Nephron progenitor cell (in vitro differentiated cells): ENCODE measurements at places on chromosomes 7 and 10.

DNA sequence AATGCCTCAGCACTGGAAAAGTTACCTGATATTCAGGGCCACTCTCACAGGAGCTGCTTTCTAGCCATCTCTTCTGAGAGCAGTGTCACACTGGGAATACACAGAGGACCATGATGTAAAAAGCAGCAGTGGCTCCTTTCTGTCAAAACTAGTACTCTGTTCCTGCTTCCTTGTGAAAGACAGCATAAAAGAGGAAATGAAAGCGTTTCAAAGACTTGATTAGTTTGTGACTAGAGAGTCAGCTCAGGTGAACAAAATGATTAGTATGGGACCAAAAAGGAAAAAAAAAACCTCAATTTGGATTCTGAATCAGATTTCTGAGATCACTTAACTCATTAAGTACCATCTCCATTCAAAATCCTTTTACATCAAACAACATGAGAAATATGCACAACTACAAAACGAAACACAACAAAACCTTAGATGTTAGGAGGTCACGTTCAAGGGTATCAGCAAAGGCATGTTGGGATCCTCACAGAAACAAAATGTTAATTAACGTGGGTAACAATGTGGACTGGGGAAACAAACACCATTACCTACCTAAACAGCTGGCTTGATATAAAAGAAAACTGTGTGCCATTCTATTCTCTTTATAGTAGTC, 103.7 kb downstream of the MACC1 start:
- no peak for DNase-seq

- no peak for DNase-seq
Observed at GRCh38 chr10:62079885-62080559, 178.5 kb downstream of the ARID5B start.

DNA sequence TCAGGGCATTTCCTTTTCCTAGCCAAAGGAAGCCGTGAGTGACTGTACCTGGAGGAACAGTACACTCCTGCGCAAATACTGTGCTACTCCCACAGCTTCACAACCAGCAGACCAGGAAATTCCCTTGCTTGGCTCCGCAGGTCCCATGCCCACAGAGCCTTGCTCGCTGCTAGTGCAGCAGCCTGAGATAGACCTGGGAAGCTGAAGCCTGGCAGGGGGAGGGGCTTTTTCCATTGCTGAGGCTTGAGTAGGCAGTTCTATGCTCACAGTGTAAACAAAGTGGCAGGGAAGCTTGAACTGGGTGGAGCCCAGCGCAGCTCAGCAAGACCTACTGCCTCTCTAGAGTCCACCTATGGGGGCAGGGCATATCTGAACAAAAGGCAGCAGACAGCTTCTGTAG, 291.2 kb downstream of the HGF start:
- DNase-seq = no peak

DNA sequence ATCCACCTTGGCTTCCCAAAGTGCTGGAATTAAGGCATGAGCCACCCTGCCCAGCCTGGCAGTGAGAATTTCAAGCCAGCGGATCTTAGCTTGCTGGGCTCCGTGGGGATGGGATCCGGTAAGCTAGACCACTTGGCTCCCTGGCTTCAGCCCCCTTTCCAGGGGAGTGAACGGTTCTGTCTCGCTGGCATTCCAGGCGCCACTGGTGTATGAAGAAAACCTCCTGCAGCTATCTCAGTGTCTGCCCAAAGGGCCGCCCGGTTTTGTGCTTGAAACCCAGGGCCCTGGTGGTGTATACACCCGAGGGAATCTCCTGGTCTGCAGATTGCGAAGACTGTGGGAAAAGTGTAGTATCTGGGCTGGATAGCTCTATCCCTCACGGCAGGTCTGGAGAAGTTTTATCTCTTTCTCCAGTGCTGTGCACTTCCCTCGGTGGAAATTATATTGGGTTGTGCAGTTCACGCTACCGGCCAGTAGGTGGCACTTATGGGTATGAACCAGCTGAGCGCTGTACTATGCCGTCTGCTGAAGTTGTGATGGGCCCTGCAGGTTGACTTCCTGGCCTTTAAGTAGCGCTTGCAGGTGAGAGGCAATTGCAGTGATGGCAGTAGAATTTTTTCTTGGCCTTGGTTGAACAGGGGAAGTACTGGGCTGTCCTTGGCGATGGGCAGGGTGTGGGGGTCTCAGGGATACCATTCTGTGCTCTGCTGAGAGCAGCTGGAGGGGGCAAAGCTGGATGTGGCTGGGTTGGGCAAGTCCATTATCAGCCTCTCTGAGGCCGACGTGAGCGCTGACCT, 138.0 kb upstream of the MTPN start:
- DNase-seq = peak; percentile 52

GRCh38 chr10:70494536-70494935, 16.0 kb downstream of the PALD1 start:
- DNase-seq = no peak

- DNase-seq = no peak
Observed at GRCh38 chr10:59287587-59288255, 74.6 kb downstream of the FAM13C start.

DNA sequence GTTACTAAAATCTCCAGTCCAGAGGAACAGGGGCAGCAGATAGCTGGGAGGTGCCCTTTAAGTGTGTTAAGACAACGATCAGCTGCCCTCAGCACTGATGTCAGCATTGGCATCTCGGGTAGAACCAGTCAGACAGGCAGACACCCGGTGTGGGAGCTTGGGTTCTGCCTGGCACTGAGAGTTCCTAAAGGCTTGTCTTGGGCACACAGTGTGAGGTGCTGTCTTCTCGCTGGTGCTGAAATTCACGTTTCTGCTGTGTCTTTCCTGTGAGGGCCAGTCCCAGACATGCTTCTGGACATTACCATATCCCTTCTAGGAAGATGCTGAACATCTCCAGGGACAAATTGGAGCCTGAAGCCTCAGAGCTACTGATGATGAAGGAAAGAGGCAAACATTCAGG, 156.2 kb downstream of the DNAJB6 start:
- no peak for DNase-seq

DNA sequence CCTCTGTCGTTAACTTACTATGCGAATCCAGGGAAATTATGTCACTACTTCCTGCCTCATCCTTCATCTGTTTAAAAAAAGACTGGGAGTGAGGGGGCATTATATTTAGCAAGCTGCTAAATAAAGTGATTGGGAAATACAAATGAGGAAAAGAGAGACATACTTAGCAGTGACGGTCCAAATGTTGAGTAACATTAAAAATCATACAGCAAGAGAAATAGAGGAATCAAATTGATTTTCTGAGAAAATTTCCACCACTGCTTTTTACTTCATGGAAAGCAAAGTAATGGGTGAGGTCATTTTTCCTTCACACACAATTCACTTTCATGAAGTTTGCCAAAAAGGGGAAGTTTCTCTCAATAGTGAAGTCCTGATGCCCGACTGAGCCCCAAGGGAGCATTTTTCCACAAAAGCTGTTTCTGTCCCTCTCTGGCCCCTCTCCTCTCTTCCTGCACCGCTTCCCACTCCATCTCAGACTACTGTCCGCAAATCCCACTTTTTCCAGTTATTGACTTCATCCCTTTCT, 61.9 kb upstream of the ADO start:
- no peak for DNase-seq

GRCh38 chr7:76302347-76303201, at the start of gene HSPB1:
HSPB1 (plus strand) TSS chr7:76302673; CDS start chr7:76302713, 40 bp downstream.
- DNase-seq = peak; percentile 74

- no peak for DNase-seq
Observed at GRCh38 chr10:102444851-102445250, 6.5 kb downstream of the C10orf95 start.

GRCh38 chr10:48437546-48437945, 131.1 kb downstream of the MAPK8 start:
- no peak for DNase-seq

- DNase-seq = peak; percentile 76
Observed at GRCh38 chr7:103106005-103106702, 31.2 kb downstream of the ARMC10 start.

DNA sequence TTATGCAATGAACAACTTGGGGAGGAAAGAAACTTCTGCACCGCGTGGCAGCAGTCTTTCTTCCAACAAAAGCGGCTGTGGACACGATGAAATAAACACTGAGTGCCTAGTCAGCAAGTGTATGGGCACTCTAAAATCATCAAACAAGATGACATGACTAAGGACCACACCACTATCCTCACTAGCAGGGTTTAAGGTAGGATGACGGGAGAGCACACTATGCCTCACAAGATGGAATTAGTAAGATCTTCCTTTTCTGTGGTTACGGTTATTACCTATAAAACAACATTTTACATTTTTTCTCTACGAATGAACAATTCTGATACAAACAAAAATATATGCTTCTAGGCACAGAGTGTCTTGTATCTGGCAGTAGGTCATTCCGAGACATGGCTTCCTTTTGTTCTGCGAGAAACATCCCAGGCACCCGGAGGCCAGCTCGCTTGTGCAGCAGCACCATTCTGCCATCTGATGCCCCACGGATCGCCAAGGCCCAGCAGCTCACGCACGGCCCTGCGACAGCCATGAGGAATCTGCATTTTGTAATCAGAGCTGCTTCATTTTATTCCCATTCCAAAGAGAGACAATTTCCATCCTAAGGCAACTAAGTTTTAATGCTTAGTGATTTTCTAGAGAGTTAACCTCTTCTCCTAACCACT, 54.1 kb upstream of the NCAPG2 start:
- no peak for DNase-seq

DNA sequence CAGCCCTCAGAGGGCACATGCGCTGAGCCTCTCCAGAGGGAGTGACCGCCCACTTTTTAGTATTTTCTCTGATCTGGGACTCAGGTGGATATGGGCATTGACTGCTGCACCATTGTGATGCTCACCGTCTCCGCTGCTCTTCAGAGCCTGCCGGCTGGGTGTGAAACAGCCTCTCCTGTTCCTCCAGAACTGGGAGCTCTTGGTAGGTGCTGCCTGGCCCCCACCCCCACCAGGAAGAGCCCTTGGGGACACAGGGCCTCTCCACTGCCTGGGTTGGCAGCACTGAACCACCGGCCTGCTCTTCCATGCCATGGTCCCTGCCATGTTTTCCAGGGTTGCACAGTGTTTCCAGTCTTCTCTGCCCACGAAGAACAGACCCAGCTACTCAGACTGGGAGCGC, 36.3 kb downstream of the ARHGAP22 start:
- DNase-seq = no peak

GRCh38 chr7:92833766-92834506, 2.4 kb downstream of the CDK6 start:
- peak; percentile 84 for DNase-seq

DNA sequence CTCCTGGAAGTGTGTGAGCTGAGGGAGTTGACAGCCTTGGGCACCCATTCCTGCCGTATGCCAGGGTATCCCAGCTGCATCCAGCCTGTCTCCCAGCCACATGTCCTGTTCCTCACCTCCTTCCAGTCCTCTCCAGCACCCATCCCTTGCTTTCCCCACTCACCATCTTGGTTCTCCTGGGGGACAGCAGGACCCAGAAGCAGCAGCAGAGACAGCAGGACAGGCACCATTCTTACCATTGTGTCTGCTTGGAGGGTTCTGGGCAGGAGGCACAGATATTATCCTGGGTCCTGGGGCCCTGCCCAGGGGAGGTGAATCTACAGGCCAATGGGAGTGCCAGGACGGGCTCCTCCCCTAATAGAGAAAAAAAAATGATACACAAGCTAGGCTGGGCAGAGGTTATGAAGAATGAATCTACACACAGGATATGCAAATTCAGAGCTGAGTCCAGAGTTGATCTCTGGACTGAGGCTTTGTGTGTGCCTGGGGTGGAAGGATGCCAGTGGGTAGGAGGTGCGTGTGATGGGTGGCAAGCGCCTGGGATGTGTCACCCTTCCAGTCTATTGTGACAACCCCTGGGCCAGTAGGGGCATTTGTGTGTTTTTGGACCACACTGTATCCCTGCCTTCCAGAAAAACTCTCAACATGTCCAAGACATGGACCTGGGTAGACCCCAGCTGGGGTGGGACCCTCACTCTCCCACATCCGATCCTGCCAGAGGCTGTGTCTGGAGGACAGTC, at the start of gene AZGP1:
AZGP1 (minus strand) TSS at position 250 of the 740 bp plus-strand sequence; CDS start at position 239, 11 bp downstream.
- no peak for DNase-seq

- no peak for DNase-seq
Observed at GRCh38 chr10:77841711-77842375, 84.7 kb downstream of the DLG5 start.

DNA sequence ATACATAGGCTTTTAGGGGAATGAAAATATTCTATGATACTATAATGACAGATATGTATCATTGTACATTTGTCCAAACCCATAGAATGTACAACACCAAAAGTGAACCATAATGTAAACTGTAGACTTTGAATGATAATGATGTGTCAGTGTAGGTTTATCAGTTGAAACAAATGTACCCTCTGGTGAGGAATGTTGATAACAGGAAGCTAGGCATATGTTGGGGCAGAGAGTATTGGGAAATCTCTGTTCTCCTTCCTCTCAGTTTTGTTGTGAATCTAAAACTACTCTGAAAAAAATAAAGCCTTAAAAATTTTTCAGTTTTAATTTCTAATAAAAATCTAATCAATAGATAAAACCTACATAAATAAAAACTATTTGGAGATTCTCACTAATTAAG, 36.9 kb downstream of the C1GALT1 start:
- DNase-seq = no peak

DNA sequence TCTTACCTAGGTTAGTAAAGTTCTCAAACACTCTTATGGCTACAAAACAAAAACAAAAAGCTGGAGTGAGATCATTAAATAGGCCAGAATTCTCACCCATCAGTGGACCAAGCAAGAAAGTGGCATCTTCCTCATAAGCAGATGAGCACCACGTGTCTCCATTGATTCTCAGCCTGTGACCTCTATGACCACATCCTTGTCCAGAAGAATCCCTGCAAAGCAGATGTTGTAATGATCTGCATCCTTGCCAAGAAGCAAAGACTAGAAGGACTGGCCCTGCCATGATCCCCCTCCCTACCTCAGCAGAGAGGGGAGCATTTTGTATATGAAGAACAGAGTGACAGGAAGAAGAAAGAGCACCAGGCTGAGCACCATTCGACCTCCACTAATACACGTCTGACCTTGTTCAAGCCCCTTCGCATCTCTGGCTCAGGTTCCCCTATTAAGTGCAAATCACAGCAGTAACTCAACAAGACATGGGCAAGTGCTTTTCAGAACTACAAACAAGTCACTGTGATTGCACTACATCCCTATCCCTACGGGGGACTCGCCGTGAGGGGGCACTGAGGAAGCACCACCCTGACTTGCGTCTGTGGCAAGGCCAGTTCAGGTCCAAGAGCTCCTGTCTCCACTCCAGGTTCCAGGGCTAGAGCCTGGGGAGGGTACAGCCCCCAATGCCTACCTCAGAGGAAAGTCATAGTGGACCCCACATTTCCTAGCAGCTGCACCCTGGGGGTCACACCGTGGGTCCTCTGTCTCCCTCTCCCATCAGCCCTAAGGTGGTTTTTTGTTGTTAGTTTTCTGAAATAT, 22.2 kb upstream of the RASSF4 start:
- DNase-seq = no peak

- no peak for DNase-seq
Observed at GRCh38 chr10:97644936-97645335, 4.5 kb downstream of the PI4K2A start.

GRCh38 chr7:85851571-85852193, 664.8 kb upstream of the SEMA3D start:
- no peak for DNase-seq

DNA sequence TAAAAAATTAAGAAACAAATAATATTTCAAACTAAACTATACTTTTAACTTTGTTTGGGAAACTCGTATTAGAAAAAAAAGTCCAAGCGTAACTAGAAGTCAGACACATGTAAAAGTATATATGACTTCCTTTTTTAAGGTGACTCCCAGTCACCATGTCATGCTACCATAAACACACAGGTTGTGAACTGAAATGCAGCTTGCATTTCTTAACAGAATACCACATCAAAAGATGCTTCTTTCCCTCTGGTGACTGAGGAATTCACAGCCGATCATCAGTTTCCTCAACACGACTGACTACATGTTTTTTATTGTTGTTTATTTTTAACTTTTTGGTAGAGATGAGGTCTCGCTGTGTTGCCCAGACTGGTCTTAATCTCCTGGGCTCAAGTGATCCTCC, 445.0 kb downstream of the PARD3 start:
- no peak for DNase-seq
